ENCODE measurements at places on chromosomes 4 and X. TPM values are rescaled to one million over a fixed set of nuclear protein-coding genes. Genes with fewer than 3 reads are reported as not detected.

DNA sequence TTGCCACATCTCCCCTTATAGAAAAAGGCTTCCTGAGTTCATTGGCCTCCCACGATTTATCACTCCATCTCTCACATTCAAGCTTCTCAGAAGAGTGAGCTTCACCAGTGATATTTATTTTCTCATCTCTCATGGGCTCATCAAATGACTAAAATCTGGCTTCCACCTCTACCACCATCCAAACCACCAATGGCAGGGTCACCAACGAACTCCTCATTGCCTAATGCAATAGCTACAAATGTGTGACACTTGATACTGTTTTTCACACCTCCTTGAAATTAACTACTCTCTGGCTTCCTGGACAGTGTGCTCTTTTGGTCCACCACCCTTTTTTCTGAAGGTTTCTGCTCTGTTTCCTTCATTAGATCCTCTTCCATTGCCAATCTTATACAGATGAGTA is 129.0 kb downstream of the SH2D1A start:
- H3K4me3 ChIP-seq: no peak overlapping the region
- H3K27ac ChIP-seq: no peak overlapping the region
- no peaks in the 10 kb centered on the region for H3K27me3 ChIP-seq
- H3K4me1 ChIP-seq: no peaks in the 10 kb centered on the region

- no peaks in the 10 kb centered on the region for H3K4me1 ChIP-seq
- H3K27ac ChIP-seq: no peak overlapping the region
- no peaks in the 10 kb centered on the region for H3K27me3 ChIP-seq
- DNase-seq: no peak
- no peaks in the 10 kb centered on the region for H3K36me3 ChIP-seq
These were observed 69.5 kb upstream of the BRWD3 start for GRCh38 chrX:80879143-80879542.

DNA sequence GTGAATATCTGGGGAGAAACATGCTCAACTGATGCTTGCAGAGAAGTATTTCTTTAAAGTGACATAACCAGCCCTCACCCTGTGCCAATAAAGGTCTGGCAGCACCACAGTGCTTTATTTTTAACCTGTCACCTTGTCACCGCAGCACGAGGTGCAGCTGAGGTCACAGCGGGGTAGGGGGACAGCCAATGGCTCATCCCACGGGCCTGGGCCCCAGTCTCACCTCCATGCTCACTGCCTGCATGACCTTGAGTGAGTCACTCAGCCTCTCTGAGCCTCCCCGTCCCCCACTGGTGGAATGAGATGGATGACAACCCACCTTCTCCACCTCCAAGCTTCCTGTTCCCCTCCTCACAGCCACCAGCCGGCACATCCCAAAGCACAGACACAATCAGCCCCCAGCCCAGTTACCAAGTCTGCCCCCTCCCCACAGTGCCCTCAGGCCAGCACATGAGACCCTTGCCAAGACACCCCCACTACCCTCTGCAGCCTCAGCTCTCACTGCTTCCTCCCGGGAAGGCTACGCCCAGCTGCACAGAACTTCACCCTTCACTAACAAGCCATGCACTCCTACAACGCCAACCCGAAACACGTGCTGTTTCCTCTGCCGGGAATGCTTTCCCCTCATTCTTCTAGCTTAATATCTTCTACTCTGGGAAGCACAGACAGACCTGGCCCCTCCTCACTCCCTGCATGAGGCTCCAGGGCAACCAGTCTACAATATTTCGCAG is 24.9 kb upstream of the MAN2B2 start:
- no peak overlapping the region for H3K27ac ChIP-seq
- no peaks in the 10 kb centered on the region for H3K27me3 ChIP-seq
- no peak overlapping the region for H3K4me3 ChIP-seq
- H3K4me1 ChIP-seq: no peaks in the 10 kb centered on the region

GRCh38 chrX:105190252-105190853 is 30.1 kb downstream of the TEX13A start:
- no peak overlapping the region for H3K4me3 ChIP-seq
- no peak overlapping the region for H3K27ac ChIP-seq
- H3K4me1 ChIP-seq: no peaks in the 10 kb centered on the region
- H3K36me3 ChIP-seq: no peaks in the 10 kb centered on the region

DNA sequence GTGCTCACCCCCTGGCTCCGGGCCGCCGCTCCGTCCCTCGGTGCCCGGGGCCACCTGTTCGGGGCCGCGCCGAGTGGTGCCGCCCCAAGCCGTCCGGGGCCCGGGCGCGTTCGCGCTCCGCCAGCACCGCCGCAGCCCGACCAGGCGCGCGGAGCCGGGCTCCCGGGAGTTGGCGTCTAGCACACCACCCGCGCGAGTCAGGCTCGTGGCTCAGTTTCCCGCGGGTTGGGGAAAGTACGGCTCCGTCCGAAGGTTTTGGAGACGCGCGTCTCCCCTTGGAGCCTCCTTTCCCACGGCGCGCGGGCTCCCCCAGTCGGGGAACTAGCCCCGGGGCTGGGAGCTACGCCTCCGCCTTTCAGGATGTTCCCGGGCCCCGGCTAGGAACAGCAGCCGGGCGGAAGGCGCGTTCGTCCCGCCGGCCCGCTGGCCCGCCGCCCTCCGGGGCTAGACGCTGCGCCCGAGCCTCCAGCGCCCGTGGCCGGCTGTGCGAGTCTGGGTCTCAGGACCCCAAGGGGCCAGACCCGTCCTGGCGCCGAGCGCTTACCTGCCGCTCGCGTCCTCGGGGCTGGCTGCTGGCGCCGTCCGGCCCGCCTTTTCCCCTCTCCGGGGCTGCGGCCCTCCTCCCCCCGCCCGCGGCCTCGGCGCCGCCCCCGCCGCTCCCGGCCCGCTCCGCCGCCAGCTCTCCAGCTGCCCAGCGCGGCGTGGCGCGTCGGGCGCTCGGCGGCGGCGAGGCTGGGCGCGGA is at the start of gene ADGRG2:
ADGRG2 (minus strand) TSS at position 571 of the 743 bp plus-strand sequence. CDS start 53,634 bp downstream, outside the sequence.
- H3K4me1 ChIP-seq: no peaks in the 10 kb centered on the region
- no peak within 1 kb of the TSS for H3K27ac ChIP-seq
- peak within 1 kb of the TSS; percentile 31 for H3K4me3 ChIP-seq
- peak; percentile 41 for DNase-seq
- no peaks in the 10 kb centered on the region for H3K27me3 ChIP-seq

DNA sequence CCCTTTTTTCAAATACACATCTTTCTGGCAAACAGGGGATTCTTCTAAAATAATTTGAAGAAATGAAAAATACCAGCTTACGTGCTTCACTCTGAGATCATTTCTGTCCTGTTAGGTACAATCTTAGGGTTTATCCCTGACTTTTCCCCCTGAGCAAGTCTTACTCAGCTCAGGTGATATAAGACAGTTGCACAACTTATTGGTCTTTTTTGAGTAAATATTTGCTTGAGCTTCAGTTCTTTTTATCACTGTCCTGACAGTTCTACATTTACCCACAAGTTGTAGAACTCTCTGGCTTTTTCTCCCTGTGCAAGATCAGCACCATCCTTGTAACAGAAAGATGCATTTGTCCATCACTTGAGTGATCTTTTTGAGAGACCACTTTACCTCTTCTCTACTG is 84.9 kb downstream of the MID1IP1 start:
- H3K4me3 ChIP-seq: no peak overlapping the region
- no peak overlapping the region for H3K27ac ChIP-seq
- H3K27me3 ChIP-seq: no peaks in the 10 kb centered on the region
- H3K4me1 ChIP-seq: no peaks in the 10 kb centered on the region

DNA sequence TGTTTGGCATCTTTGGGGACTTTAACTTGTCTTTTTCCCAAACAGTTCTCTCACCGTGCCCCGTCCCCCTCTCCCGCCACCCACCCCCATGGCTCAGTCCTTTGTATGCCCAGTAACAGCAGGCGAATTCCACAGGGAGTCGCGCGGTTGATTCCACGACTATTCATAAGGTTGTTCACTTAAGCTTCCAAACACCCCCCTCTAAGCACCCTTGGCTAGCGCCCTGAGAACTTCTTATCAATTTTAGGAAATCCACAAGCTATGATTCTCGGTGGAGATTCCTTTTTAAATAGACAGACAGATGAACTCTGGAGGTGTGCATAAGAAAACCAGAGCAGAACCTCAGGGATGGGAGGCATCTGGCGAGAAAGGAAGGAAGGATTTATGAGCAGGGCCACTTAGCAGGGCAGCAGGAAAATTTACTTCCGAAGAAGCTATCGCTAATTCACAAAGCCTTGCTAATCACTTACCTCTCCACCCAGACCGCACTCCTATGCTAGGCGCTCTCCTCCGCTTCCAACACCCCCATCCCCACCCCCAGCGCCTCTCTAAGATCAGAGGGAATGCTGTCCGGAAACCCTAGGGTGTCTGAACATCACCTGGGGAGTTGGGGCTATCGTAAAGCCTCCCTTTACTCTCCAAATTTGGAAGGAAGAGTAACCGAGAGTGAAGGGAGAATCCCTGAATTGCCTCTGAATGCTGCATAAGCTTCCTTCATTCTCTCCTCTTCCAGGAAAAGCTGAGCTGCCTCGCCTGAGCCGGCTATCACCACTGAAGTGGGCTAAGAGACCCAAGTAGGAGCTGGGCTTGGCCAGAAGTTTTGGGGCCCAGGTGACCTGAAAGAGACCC is 1.7 kb downstream of the UNC5C start:
- no peak overlapping the region for H3K27ac ChIP-seq
- H3K4me1 ChIP-seq: no peaks in the 10 kb centered on the region
- H3K27me3 ChIP-seq: no peaks in the 10 kb centered on the region

DNA sequence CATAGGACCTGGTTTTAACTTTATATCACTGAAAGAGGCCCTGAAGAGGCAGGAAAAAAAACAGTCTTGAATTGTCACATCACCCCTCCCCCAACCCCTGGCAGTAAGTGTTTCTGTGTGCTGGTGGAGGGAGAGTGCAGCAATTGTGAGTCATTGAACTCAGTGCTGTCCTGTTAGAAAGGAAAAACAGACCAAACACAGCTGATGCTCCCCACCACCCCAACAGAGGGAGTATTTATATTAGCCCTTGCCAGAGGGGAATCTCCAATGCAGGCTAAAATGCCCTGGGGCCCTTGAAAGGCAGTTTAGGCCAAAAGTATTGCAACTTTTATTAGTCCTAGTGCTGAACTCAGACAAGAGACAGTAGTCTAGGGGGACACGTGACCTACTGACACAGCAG is 197.8 kb upstream of the AGTR2 start:
- H3K27me3 ChIP-seq: no peaks in the 10 kb centered on the region
- no peak overlapping the region for H3K27ac ChIP-seq
- no peak for DNase-seq
- H3K36me3 ChIP-seq: no peaks in the 10 kb centered on the region
- H3K4me1 ChIP-seq: no peaks in the 10 kb centered on the region
- H3K4me3 ChIP-seq: no peak overlapping the region

DNA sequence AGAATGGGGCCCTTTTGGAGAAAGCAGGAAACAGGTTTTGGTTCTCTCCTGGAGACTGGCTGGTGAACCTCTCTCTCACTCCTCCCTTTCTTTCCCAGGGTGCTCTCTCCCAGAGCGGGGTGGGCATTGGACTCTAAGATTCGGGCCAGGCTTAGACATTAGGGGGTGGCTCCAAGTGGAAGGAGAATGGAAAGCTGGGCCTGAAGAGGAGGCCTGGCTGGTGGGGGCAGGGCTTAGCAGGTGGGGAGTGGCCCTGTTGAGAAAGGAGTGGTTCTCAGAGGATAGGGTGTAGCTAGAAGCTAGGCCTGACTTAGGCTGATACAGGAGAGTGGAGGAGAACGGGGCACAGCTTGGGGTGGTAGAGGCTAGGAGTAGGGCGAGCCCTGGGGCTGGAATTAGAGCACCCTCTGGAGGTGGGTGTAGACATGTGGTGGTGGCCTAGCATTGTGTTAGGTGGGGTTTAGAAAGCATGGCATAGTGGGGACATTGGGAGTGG is 5.7 kb downstream of the PLP2 start:
- H3K36me3 ChIP-seq: no peaks in the 10 kb centered on the region
- no peaks in the 10 kb centered on the region for H3K27me3 ChIP-seq
- H3K4me3 ChIP-seq: no peak overlapping the region
- H3K4me1 ChIP-seq: no peaks in the 10 kb centered on the region

- no peak overlapping the region for H3K4me3 ChIP-seq
- no peak for DNase-seq
- no peaks in the 10 kb centered on the region for H3K27me3 ChIP-seq
These were observed 156.6 kb downstream of the FAM13A start for GRCh38 chr4:88900432-88900831.

DNA sequence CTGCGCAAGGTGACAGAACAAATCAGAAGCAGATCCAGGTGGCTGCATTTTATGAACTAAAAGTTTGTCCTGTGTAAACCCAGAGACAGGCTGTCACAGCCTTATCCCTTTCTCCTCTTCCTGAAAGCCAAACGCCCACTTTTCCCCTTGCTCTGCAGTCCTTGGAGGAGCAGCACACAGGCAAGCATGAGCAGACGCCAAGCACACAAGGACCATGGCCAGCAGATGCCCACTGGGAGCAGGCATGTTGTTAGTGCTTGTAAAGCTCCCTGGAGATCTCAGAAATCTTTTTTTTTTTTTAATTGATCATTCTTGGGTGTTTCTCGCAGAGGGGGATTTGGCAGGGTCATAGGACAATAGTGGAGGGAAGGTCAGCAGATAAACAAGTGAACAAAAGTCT is 11.5 kb upstream of the HOPX start:
- no peak overlapping the region for H3K4me3 ChIP-seq
- H3K4me1 ChIP-seq: no peaks in the 10 kb centered on the region
- no peaks in the 10 kb centered on the region for H3K36me3 ChIP-seq
- H3K27ac ChIP-seq: no peak overlapping the region
- no peak for DNase-seq

- peak within 1 kb of the TSS; percentile 77 for H3K27ac ChIP-seq
- peak; percentile 55 for DNase-seq
- H3K27me3 ChIP-seq: no peaks in the 10 kb centered on the region
- H3K4me3 ChIP-seq: peak within 1 kb of the TSS; percentile 70
These were observed at the start of gene SHROOM2 for GRCh38 chrX:9785944-9786797. Gene SHROOM2, plus strand, starts transcription at chrX:9786429. Its CDS starts 117 bp downstream, at chrX:9786546.

DNA sequence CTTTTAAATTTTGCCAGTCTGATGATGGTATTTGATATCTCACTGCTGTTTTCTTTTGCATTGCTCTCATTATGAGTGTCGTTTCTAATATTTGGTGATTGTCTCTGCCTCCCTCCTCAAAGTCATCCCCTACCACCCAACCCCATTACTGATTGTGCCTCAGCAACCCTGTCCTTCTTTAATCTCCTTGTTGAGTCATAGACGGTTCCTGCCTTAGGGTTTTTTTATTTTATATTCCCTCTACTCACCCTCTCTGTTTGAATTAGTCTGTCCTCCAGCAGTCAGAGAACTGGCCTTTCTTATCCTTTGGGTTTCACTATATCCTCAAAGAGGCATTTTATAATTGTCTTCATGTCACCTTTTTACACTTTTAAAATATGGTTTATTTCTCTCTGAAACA is 409.3 kb upstream of the CPEB2 start:
- H3K4me3 ChIP-seq: no peak overlapping the region
- no peaks in the 10 kb centered on the region for H3K4me1 ChIP-seq
- H3K36me3 ChIP-seq: no peaks in the 10 kb centered on the region
- DNase-seq: no peak
- H3K27ac ChIP-seq: no peak overlapping the region

DNA sequence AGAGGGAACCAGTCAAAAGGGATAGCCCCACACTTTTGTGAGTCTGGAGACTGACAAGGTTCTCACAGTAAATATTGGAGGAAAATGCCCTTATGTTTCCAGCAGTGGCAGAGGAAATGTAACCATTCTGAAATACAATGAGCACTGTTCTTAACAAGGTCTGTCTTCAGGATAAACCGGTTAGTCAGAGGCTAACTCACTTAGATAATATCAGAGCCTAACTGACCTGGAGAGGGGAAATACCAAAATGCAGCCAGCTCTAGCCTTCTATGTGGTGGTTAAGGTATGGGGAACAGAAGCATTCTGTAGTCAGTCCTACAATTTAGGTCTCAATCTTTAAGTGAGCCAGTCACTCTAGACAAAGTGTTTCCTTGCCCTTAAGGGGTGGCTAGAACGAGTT is 70.8 kb downstream of the TBCK start:
- DNase-seq: no peak
- no peak overlapping the region for H3K27ac ChIP-seq
- H3K4me3 ChIP-seq: no peak overlapping the region
- 0 out of 2 replicates have a peak, but pooled peaks cover 9% of the 10 kb centered on the region for H3K4me1 ChIP-seq

Gene CT55
- total RNA-seq: not detected

Gene NEUROG2
- total RNA-seq: not detected

Gene GAGE12J
- not detected for total RNA-seq

Gene FAM120C
- 6.6 TPM for total RNA-seq
